Right atrium auricular region (tissue), 2 donors: ENCODE measurements at places on chromosomes 11 and 22. TPM values are rescaled to one million over a fixed set of nuclear protein-coding genes. Genes with fewer than 3 reads are reported as not detected.

DNA sequence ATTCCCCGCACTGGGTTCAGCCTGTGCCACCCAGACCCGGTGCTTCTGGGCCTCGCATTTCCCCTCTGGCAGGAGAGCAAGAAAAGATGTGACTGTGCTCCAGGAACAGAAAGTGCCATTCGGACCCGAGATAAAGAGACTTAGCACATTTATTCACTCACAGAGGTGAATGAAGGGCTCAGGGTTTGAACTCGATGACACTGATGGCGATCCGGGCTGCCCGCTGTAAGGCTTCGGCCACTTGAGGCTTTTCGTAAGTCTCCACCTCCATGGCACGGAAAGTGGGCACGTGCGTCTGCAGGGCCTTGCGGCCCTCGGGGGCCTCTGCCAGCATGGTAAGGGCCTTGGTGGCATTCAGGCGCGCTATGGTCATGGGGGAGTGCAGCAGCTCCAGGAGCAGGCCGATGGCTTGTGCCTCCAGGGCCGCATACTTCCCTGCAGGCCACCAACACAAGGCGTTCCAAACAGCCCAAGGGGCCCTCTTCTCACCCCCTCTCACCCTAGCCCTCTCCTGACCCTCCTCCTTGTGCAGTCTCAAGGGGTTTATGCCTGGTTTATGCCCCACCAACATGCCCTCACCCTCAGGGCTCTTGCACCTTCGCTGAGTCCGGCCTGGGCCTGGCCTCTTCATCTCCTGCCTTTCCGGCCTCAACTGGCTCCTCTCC lies 10.9 kb upstream of the GNAZ start:
- no peaks in the 10 kb centered on the region for H3K27me3 ChIP-seq
- H3K27ac ChIP-seq = no peak overlapping the region
- no peak overlapping the region for H3K4me3 ChIP-seq
- DNase-seq = peak; percentile 28

- H3K4me1 ChIP-seq = no peaks in the 10 kb centered on the region
- H3K36me3 ChIP-seq = no peaks in the 10 kb centered on the region
- H3K4me3 ChIP-seq = no peak overlapping the region
- H3K27ac ChIP-seq = peak overlapping the region; percentile 75
Measured at GRCh38 chr22:24697621-24698082, 76.9 kb downstream of the PIWIL3 start.

DNA sequence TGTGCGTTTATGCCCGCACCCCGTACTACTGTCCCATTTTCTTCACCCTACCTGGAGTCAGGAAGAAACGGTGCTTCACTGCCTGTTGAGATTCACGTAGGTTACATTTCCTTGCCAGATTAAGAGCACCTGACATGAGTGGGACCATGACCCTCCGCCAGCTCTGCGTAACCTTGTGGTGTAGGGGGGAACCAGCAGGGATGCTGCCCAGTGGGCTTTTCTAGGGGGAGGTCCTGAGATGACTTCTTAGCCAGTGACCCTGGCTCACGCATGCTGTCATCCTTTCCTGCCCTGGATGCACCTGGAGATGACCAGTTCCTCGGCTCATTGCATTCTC lies 967 bp upstream of the ARVCF start:
- H3K4me1 ChIP-seq = no peaks in the 10 kb centered on the region
- H3K4me3 ChIP-seq = peak overlapping the region; percentile 82
- H3K27me3 ChIP-seq = no peaks in the 10 kb centered on the region

Gene DBX1
- total RNA-seq = not detected
